ENCODE measurements at places on chromosomes 5 and 9.

- DNase-seq: no peak
These were observed 222.6 kb downstream of the PRDM9 start for GRCh38 chr5:23730023-23730422.

DNA sequence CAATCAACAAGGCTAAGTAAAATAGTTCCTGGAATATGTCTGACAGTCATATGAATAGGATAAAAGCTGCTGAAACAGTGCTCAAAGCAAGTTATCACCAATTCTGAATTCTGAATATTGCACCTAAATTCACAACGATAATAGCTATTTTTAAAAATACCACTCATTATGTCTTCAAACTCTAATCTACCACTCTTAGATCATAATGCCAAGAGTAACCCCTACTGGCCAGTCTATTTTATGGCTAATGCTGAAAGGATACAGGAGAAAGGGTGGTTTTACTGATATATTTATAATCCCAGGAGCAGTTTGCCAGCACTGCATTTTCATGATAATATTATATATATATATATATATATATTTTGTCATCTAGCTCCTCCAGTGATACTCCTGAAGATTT, 232.8 kb downstream of the PDE4D start:
- DNase-seq: peak; percentile 46

DNA sequence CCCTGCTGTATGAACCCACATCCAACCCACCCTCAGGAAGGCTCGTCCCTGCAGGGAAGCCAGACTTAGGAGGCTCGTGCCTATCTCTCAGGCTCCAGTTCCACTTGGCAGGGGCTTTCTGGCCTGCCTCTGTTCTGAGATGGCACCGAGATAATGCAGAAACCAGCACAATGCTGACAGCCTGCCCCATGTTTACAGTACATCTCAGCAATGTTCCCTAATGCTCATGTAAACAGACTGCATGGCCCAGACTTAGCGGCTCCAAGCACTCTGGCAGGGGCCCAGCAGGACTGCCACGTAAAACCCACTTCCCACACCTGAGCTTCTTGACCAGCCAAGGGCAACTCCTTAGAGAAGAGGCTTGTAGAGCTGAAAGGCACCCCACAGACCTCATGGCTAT, 499.5 kb upstream of the BRINP1 start:
- DNase-seq: no peak

DNA sequence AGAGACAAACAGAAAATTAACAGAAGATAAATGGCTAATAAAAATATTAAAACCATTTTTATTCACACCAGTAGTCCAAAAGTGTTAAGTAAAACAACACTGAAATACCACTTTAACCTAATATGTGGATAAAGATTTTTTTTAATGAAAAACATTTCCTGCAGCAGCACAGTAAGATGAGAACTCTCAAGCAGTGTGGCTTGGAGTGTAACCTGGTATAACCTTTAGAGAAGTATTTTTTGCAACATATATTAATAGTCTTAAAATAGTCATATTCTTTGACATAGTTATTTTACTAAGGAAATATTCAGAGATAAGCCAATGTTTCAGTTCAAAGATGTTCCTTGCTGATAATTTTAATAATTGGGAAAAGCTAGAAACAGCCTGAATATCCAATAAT, 644.4 kb downstream of the PDE4D start:
- no peak for DNase-seq

DNA sequence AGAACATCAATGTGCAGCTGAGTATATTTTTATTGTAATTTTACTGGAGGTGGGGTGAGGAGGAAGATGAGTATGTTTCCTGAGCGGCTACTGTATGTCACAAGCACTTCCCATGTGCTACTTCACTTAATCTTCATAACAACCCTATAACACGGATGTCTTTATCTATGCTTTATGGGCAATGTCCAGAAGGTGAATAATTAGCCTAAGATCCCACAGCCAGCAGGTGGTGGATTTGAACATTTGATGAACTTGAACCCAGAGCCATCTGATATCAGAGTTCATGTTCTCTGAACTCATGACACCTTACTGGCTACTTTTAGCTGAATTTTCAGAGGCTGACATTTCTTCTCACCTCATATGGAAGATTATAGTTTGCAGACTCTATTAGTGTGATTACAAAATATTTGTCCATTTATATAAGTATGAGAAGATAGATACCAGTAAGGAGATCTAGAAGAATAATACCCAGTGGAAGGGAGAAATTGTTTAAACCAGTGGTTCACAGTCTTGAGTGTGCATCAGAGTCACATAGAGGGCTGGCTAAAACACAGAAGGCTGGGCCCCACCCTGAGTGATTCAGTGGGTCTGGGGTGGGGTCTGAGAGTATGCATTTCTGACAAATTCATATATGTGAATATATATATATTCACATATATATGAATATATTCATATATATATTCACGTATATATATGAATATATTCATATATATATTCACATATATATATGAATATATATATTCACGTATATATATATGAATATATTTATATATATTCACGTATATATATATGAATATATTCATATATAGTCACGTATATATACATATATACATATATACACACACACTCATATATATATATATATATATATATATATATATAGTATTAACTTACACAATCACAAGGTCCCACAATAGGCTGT, 164.4 kb upstream of the NR3C1 start:
- DNase-seq: no peak

GRCh38 chr9:19087106-19088000, 15.4 kb downstream of the HAUS6 start:
- DNase-seq: no peak

DNA sequence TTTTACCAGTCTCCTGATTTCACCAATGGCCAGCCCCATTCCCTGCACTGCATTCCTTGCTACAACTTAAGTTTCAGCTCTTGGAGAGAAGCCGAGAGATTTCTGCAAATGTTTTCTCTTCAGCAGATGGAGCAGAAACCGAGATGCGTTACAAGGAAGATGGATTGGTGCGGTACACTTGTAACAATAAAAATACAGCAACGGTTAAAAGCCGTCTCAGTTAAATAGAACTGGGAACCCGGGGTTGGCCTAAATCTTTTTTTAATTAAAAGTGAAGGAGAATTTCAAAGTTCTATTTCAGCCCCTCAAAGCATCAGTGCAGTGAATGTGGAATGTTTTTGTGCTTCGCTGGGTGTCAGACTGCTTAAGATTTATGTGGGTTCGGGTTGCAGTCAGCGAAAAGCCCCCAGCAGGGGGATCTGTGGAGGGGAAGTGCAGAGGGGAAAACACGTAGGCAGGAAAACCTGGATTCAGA, 19.8 kb downstream of the BRINP1 start:
- DNase-seq: no peak

- DNase-seq: no peak
These were observed 47.9 kb downstream of the NDUFAF2 start for GRCh38 chr5:60992871-60993270.

DNA sequence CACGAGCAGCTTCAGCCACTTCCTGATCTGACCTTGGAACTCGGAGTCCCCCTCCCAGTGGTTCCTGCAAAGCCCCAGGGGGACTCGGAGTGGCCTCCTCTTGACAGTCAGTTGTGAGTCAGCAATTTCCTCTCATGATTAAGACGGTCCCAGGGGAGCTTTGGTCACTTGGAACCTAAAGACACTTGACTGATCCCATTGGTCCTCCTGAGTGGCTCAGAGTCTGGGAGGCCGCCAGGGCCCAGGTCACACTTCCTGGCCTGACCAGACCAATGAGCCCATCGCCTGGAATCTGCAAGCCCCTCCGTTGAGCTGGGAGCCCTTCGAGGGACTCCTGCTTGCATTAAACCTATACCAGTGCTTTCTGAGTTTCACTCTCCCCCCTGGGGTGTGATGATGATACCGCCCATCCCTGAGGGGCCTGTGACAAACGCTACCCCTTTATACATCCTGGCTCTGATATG, 29.1 kb downstream of the TSPAN17 start:
- DNase-seq: no peak

- no peak for DNase-seq
These were observed 3.4 kb upstream of the FAM193B start for GRCh38 chr5:177557796-177558195.

DNA sequence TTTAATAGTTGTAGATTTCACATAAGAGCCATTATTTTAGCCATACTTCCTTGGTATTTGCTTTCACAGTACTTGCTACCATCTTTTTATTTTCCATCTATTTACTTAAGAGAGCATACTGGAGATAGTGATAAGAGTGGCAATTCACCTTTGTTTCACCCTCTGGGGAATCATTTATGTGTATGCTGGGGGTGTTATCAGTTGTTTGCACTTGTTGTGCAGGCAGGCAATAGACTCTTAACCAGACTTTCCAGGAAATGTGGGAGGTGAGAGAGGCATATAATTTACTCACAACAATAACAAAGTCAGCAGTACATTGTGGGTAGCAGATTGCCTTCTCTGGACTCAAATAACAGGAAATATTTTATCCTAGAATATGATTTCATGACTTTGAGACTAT, 1018.3 kb downstream of the CDH12 start:
- DNase-seq: no peak

DNA sequence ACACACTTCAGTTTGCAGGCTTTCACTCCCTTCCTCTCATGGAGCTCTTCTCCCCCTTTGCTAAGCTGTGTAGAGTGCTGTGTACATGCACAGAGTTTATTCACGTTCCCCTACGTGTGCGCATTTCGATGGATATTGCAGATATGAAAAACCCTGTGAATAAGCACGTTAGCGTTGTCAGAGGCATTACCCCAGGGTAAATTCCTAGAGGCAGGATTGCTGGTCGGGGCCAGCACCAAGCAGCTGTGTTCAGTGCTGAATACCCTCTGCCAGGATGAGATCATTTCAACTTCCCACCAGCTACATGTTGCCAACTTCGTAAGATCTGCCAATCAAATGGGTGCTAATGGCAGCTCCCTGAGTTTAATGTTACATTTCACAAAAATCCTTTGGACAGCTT, 172.3 kb upstream of the PPP1R26 start:
- no peak for DNase-seq

GRCh38 chr5:167633114-167633513, 658.3 kb upstream of the WWC1 start:
- DNase-seq: no peak

GRCh38 chr9:124639637-124640036, 131.5 kb downstream of the NR6A1 start:
- no peak for DNase-seq

- no peak for DNase-seq
These were observed 139.3 kb upstream of the SLIT3 start for GRCh38 chr5:169440107-169440705.

DNA sequence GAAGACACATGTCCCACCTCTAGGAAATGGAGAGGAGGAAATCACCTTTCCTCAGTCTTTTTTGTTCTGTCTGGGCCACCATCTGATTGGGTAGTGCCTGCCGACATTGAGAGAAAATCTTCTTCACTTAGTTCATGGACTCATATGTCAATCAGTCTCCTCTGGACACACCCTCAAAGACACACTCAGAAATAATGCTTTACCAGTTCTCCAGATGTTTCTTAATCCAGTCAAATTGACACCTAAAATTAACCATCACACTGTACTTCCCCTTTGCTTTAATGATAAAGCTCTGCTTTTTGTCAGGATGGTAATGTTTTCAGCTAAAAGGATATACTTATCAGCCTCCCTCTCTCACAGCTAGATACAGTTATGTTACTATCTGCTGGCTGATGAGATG, 267.3 kb downstream of the CD180 start:
- DNase-seq: no peak

- no peak for DNase-seq
These were observed 208.1 kb upstream of the PIK3R1 start for GRCh38 chr5:68007451-68007850.

GRCh38 chr9:21969011-21969940, 24.9 kb downstream of the CDKN2A start:
- DNase-seq: no peak

GRCh38 chr5:81533629-81534405, 139.9 kb upstream of the ACOT12 start:
- DNase-seq: no peak

- DNase-seq: no peak
These were observed 27.1 kb downstream of the GRAMD2B start for GRCh38 chr5:126450346-126450745.

DNA sequence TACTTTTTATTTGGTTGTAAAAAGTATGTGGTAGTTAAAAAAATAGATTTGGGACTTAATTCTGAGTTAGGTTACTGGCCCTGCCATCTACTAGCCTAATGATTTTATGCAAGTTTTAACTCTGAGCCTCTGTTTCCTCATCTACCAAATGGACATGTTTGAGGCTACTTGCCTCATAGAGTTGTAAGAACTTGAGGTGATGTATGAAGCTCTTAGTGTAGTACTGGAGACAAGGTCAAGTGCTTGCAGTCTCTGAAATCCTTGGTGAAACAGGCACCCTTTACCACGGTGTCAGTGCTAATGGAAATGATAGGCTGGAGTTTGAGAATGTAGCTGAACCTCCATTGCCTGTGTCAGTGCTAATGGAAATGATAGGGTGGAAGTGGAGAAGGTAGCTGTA, 15.3 kb downstream of the GPR107 start:
- no peak for DNase-seq

DNA sequence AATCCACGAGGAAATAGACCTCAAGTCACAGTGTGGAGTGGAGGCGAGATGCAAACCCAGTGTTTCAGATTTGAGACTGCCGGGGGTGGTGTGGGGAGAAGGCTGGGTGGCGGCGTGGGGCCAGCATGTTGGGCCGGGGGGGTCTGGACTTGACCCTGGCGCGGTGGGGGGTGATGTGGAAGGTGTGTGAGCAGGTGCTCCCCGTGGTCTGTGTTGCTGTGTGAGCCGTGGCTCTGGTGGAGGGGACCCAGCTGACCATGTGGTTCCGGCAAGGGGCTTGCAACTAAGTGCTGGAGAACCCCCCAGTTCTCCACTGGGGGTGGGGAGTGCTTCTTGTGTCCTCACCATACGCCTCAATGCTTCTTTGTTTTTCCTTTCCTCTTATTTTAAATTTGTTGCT, 25.8 kb downstream of the PRRC2B start:
- DNase-seq: no peak

Measured in RWPE1 (cell line).